ENCODE measurements at places on chromosomes 7 and 10.

DNA sequence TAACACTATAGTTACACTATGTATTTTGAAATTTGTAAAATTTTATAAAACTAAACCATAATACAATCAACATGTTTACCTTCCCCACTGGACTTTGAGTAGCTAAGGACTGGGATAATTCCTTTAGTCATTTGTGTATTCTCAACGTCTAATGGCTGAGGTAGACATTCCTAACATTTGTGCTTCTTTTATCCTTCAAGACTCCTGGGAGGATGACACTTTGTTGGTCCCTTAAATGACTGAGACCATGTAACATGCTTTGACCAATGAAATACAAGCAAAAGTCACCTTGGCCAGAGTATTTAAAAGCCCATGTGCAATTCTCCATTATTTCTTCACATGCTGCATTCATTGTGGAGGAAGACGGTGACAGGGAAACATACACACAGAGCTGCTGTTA is 18.5 kb downstream of the RAPGEF5 start:
- no peak for DNase-seq

GRCh38 chr10:7856678-7857077 is 38.4 kb downstream of the TAF3 start:
- no peak for DNase-seq

DNA sequence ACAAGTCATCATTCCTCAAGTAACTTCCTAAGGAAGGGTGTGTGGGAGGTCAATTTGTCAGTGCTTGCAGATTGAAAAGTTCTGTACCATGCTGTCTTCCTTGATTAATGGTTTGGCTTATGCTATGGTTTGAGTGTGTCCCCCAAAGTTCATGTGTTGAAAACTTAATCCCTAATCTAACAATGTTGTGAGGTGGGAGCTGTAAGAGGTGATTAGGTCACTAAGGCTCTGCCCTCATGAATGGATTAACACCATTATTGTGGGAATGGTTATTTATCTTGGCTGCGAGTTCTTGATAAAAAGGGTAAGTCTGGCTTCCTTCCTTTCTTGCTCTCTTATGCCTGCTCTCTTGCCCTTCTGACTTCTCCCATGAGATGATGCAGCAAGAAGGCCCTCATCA is 29.3 kb upstream of the TMEM229A start:
- no peak for DNase-seq

- no peak for DNase-seq
These were observed 147.5 kb downstream of the WDR37 start for GRCh38 chr10:1203704-1204103.

DNA sequence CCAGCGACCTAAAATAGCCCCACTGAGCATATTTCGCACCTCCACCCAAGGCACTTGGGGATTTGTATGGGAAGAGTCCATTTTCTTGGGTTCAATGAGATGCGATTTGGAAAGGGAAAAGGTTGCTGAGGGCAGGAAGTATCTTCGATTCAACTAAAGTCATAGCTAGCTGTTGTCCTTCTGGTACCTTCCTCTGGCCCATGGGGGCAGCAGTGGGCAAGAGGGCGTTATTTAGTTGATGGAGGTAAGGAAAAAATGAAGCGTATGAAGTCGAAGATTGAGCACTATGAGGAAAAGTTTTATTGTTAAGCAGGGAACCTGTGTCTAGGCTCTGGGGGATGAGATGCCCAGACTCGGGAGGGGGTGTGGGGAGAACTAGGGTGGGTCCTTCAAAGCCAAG is 135.4 kb downstream of the EVX1 start:
- DNase-seq: no peak

GRCh38 chr7:45574669-45575500 is 717 bp downstream of the ADCY1 start:
- DNase-seq: no peak

DNA sequence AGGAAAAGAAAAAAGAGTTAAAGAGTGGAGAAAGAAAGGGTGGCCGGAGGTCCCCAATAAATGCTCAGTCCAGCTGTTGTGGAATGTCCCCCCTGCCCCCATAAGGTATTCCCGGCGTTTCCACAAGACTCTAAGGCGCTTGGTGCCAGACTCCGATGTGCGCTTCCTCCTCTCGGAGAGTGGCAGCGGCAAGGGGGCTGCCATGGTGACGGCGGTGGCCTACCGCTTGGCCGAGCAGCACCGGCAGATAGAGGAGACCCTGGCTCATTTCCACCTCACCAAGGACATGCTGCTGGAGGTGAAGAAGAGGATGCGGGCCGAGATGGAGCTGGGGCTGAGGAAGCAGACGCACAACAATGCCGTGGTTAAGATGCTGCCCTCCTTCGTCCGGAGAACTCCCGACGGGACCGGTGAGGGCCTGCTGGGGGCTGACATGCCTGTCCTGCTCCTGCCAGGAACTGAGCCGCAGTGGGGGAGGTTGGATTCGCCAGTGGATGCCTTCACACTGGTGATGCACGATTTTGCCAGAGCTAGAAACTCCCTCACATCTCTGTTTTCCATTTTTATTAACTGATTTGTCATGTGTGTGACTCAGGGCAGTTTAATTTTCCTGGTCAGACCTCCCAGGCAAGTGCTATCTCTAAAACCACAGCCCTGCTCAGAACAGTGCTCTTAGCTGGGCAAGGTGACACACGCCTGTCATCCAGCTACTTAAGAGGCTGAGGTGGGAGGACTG is 34.2 kb downstream of the TACR2 start:
- no peak for DNase-seq

- no peak for DNase-seq
These were observed 81.6 kb downstream of the DNAJB6 start for GRCh38 chr7:157418204-157419034.

GRCh38 chr10:17510242-17510908 is 56.0 kb upstream of the ST8SIA6 start:
- DNase-seq: no peak

- DNase-seq: no peak
These were observed 52.5 kb upstream of the CAMK2B start for GRCh38 chr7:44377681-44378421.

GRCh38 chr10:8835453-8836167 is 781.1 kb downstream of the GATA3 start:
- no peak for DNase-seq

DNA sequence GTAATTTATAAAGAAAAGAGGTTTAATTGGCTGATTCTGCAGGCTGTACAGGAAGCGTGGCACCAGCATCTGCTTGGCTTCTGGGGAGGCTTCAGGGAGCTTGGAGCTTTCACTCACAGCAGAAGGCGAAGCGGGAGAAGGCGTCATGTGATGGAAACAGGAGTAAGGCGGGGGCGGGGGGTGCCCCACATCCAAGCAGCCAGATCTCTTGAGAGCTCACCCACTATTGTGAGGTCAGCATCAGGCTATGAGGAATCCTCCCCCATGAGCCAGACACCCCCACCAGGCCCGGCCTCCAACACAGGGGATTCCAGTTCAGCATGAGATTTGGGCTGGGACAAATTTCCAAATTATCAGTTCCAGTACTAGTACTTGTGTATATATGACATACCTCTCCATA is 46.2 kb downstream of the WDR37 start:
- no peak for DNase-seq

GRCh38 chr10:25102147-25102822 is 72.5 kb upstream of the GPR158 start:
- DNase-seq: no peak

GRCh38 chr7:103524042-103524907 is 78.3 kb upstream of the SLC26A5 start:
- DNase-seq: no peak

- no peak for DNase-seq
These were observed 278.1 kb upstream of the TMEM229A start for GRCh38 chr7:124310934-124311390.

- DNase-seq: no peak
These were observed 8.6 kb downstream of the ZNF467 start for GRCh38 chr7:149764481-149765398.

DNA sequence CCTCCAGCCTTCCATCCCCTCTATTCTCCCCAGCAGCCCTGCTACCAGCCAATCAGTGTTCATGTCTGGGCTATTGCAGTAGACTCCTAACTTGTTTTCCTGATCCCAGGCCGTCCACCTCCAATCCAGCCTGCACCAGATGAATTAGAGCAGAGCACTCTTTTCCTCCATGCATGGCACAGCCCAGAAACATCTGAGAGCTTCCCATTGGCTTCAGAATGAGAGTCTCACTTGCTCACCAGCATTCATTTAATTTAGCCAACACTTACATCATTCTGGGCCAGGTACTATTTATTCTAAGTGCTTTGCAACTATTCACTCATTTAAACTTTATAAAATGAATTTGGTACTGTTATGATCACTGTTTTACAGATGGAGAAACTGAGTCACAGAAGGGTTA is 51.4 kb upstream of the DUSP5 start:
- no peak for DNase-seq

DNA sequence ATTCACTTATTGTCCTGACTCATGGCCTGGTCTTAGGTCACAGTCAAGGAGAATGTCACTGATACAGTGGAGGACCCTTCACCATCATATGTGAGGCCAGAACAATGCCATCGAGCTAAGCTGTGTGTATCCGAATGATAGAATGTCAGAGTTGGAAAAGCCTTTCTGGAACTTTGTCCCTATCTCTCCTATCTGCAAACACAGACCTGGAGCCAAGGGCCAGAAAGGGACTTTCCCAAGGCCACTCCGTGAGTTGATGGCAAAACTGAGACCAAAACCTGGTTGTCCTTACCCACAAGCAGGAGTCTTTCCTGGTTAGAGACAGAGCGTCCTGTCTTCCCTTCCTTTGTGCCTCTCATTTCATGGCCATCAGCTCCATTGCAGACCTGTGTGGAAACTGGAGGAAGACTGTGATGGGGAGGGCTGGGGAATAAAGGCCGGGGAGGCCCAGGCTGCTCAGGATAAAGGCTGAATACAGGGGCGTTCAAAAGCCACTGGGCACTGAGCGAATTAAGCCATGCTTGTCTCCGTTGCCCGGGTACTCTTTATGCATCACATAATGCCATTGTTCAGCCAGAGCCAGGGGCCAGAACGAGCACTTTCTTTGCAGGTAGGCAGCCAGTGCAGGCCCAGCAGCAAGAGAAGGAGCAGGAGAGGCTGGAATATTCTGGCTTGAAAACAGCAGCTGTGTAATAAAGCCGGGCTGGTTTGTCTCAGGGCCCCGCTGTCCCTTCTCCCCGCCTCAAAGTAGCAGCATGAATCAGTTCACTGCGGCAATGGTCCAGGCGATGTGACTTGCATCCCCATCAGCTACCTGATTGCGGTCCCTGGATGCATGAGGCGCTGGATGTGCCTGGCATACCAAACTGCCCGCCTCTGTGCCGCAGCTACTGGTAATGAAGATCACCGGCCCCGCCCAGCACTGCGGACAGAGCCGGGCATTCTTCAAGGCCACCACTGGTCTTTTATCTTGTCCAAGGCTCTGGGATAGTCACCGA is 143.0 kb downstream of the RPS24 start:
- no peak for DNase-seq

DNA sequence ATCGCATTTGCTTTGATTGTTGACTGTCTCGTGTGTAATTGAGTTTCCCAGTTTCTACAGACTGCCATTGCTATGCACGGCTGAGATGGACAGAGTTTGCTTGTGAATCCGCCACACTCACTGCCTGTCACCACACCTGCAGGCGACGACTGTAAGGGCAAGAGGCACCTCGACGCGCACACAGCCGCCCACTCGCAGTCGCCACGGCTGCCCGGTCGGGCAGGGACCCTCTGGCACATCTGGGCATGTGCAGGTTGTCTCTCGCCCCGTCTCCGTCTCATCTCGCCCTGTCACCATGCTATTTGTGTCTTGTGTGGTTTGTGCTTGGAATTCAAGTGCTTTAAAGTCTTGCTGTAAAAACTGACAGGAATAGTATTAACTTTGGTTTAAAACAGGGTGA is 17.5 kb downstream of the SUN1 start:
- no peak for DNase-seq

DNA sequence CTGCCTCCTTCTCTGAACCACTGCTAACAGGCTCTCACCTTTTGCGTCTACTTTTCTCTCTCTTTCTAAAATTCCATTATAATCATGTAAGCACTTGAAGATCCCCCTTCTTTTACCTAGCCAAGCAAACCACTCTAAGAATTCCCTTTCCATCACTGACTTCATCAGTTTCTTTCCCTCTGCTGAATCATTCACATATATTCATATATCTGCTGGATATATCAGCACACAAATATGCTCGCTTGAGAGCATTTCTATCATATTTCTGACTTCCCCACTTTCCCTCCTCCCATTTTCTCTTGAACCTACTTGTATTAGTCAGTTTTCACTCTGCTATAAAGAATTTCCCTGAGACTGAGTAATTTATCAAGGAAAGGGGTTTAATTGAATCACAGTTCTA is 84.2 kb upstream of the LRRN3 start:
- DNase-seq: no peak

GRCh38 chr10:99531026-99531695 is 1.6 kb upstream of the NKX2-3 start:
- no peak for DNase-seq

GRCh38 chr10:117217196-117217761 is 20.0 kb downstream of the KCNK18 start:
- DNase-seq: no peak

- DNase-seq: no peak
These were observed 8.9 kb downstream of the SEC31B start for GRCh38 chr10:100510533-100511308.

DNA sequence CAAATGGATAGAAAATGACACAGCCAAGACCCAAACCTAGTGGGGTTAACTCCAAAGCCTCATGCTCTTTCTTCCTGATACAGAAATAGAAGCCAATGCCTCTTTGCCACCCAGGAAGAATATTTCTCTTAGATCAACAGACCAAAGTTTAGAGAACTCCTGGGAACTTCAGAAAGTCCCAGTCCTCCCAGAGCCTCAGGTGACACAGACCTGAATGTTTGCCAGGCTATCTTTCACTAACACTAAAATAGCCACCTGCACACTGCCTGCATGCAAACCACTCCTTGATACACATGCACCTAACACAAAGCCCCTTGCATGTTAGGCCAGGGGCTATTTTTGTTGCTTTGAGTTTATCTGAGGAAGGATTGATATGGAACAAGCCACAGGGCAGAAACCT is 27.7 kb downstream of the LSM5 start:
- no peak for DNase-seq

DNA sequence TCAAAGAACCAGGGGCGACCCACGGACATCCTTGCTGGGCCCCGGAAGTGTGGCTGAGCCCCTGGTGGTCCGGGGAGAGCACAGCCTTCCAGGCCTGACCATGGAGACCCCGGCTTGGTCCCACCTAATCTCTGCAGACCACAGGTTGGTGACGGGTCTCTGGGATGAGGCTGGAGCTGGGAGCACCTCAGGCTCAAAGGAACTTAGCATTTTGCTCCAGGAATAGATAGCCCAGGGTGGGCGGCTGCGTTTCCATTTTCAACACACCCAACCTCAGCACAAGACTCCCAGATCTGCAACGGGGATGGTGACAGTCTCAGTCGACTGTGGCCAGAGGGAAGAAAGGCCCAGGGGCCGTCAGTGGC is 58.5 kb downstream of the FOXL3 start:
- no peak for DNase-seq

GRCh38 chr10:22010973-22011408 is 7.5 kb upstream of the DNAJC1 start:
- no peak for DNase-seq
